ENCODE measurements at places on chromosomes 13 and 19.

DNA sequence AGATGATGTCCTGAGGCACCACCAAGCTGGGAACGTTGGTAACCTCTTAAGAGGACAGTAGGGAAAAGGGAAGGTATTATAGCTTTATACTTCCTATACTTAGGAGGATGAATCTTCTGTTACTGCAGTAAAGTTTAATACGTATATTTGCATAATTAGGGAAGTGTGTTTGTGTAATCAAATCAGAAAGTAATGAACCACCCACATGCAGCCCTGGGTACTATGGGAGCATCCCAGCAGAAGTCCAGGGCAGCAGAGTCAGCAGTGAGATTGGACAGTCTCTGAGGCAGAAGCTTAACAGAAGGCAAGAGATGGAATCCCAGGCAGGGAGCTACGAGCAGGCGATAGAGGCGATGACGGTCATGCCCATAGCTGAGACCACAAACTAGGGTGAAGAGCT lies 12.5 kb downstream of the SAFB start:
- no peak for DNase-seq

DNA sequence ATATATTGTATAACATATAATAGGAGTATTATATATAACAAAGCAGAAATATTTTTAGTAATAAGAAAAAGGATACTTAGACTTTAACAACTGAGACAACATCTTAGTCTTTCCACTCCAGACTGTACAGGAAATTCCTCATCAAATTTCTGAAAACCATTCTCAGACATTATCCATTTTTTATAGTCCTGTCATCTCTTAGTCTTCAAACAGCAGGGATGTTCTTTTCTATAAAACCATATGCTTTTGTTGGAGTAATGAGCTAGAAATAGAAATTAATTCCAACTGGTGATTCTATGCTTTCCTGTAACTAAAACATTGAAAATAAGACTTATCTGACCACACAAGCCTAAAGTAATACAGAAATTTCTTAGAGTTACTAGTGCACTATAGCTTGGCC lies 82.2 kb upstream of the CSNK1A1L start:
- no peak for DNase-seq

- no peak for DNase-seq
Measured at GRCh38 chr13:72726726-72727416, 558 bp downstream of the MZT1 start.

DNA sequence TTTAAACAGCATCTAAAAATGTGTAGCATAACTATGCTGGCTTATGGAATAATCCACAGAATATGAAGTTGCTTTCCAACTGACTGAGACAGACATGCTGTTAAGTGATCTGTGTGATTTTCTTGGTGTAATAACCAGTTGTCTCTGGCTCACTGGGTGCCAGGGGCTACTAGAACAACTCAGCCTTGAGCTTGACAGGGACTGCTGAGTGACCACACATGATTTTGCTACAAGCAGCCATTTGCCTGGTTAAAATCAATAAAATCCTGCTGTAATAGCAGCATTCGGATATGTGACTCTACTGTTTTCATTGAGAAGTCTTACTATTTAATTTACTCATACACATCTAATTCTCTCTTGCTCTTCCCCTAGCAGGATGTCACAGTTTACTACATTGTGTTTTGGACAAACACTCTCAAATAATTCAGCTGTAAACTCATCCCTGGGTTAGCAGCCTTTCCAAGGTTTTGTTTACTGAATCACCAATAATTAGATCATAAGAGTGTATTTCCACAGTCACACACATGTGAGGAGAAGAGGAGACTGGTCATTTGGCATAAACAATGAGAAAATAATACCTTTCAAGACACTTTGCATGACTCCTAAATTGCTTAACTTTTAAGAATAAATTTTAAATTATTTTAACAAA lies 426.2 kb downstream of the PCDH9 start:
- DNase-seq, result no peak

- no peak for DNase-seq
Measured at GRCh38 chr19:46950526-46951170, 69.0 kb upstream of the NPAS1 start.

DNA sequence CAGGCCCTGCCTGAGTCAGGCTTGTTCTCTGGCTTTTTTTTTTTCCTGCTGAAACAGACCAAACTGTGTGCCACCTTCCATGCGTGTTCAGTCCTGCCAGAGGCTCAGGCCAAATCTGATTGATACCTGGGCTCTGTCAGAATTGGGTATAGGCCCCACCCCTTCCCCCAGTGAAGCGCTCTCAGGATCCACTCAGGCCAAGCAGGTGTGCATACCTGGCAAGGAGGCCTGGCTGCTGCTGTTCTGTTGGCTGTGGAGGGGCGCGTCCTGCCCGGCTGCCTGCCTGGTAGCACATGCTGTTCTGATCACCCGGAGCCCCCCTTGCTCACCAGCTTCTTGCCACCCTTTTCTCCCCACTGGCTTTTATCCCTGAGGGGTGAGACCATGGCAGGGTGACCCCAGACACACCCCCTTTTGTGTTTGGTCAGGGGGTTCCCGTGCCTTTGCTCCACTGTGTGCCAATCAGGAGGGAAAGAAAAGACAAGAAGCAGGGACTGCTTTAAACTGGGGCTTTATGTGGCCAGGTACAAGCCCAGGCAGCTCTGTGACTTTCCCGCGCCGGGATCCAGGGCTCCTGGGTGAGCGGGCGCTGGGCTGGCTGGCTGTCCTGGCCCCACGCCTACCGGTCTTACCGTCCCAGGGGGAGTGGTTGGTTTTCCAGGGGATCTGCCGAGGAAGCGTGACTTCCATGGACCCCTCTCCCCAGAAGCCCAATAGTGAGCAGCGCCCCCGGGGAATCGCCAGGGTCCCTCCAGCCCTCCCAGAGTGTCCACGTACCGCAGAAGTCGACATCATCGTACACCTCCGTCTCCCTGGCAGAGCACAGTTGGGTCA lies 12.7 kb downstream of the PRAM1 start:
- DNase-seq, result no peak

DNA sequence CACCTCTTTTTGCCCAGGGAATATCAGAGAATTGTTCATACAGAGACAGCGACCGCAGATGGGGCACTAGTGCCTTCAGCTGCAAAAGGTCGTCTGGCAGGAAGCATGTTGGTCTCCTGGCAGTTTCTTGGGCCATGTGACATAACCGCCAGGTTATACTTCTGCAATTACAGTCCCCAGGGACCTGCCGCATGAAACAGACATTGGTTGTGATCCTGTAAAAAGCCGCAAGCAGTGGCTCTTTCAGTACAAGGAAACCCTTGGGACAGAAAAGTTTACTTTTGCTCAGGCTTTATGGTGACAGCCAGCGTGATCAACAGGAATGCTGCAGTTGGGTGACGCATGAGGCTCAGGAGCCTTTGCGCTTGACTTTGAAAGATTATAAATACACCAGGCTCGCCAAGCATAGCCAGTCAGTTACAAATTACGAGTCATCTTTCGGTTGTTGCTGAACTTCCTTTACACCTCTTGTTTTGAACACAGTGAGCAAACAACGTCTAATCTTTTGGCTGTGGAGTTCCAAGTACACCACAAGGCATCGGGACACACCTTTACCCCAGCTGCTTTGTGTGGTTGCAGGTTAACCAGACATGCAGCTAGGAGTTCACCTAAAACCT lies 50.5 kb upstream of the UBE2L5 start:
- DNase-seq, result no peak

DNA sequence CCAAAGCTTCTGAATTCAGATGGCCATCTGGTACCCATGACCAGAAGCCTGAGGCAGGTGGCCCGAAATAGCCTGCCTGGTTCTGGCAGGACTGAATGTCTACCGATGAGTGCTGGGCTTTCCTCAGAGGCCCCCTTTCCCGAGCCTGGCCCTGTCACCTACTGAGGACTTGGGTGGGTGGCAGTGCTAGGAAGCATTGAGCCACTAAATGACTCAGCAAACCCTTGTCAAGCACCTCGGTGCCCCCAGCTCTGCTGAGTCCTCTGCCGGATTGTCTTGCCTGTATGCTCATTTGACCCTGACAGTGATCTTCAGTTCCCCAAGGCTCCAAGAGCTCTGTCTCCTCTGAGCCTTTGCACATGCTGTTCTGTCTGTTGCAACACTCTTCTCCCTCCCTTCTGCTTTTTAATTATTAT lies 17.9 kb downstream of the PPP1R37 start:
- DNase-seq, result no peak

DNA sequence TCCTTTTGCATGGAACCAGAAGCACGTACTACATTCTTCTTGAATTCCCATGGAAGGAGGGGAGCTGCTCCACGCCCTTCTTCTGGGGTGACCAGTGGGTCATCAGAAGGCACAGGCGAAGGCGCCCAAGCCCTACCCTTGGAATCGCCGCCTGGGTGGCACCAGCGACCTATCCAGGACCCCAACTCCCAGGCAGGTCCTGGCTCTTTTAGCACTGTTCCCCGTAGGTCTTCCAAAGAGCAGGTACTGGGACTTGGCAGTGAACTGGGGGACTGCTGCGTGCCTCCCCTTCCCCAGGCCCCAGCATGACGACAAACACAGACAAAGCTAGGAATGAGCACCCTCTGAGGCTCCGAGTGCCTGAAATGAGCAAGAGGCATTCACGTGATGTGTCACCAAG lies 45.0 kb downstream of the CEBPG start:
- no peak for DNase-seq

- no peak for DNase-seq
Measured at GRCh38 chr19:49718991-49719390, 28.1 kb downstream of the CPT1C start.

GRCh38 chr13:43347877-43348276 lies 324.5 kb downstream of the DNAJC15 start:
- no peak for DNase-seq

All from hippocampal formation (tissue), 2 donors.